ENCODE measurements at places on chromosomes 2 and 18.

- no peak for DNase-seq
These were observed 176.5 kb downstream of the RBM43 start for GRCh38 chr2:151085181-151085611.

DNA sequence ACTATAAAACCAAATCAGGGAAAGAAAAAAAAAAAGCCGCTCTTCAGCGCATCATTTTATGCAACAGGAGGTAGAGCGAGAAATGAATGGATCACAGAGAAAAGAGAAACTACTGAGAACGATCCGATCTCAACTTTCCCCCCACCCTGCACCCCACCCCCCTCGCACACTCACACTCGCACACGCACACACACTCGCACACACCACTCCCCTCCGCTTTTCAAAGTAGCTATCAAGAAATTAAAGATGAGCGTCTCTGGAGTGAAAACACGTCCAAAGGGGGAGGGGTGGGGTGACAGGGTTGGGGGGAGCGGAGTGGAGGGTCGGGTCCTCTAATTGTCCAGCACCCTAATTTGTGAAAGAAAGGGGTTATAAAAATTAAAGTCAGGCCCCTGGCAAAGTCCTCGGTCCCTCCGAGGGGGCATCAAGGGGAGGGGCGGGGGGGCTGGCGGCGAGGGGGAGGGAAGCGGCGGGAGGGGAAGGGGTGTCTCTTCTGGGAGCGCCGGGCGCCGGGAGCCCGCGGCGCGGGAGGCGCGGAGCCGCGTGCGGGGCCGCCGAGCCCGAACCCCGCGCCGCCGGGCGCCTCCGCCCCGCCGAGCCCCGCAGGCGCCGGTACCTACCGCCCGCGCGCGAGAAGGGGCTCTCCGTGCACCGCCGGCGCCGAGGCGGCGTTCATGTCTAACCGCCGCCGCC lies 428 bp downstream of the TCF4 start:
- DNase-seq: no peak

GRCh38 chr18:61683856-61684255 lies 209.0 kb downstream of the RNF152 start:
- no peak for DNase-seq

DNA sequence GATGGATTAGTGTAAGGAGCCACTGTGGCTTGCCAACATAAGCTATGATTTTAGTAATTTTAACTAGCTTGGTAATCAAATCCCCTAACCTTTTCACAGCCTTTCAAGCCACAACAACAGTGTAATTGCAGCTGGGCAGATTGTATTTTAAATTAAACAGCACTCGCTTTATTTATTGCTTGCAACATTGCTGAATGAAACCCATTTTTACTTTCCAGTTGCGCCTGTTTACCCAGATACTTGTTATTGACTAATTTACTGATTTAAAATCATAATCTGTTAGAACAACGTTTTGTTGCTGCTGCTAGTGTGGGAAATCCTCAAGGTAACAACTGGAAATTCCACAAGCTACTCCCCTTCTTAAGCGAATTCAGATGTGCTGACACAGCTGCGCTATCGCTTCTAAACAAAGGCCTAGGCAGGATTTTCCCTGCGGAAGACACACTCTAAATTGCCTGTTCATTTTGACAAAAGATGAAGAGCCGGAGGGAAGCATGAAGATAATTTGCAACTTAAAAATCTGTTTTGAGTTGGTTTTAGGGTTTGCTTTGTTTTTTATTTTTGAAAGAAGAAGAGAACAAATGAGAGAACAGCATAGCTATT lies 283.9 kb downstream of the ALPK2 start:
- no peak for DNase-seq

- DNase-seq: no peak
These were observed 257.7 kb upstream of the COPS8 start for GRCh38 chr2:236827997-236828396.

- no peak for DNase-seq
These were observed 261.6 kb downstream of the LTBP1 start for GRCh38 chr2:33208400-33208799.

GRCh38 chr18:26460449-26461091 lies 87.8 kb downstream of the KCTD1 start:
- peak; percentile 21 for DNase-seq

DNA sequence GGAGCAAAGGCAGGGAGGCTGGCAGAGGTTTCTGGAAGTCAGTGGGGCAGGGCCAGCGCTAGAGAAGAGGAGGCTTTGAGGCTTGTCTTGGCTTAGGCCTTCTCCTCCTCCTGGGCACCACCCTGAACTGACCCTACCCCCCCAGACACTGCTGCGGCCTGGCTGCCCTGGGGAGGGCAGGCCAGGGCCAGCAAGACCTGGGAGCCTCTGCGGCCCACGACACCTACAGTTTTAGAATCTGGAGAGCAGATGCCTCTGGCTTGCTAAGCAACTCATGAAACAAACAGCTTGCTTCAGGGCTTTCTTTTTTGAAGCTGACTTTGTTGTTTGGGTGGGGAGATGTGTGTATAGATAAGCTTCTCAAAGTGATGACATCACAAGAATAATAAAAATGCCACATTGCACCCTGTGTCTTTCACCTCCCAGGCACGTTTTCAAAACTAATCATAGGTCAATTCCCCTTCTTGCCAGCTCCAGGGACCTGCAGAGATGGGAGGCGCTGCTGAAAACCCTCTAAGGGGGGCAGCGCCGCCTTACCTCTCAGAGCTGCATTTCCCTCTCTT lies 46.2 kb upstream of the SMAD7 start:
- no peak for DNase-seq

Measured in GM12891 (cell line).